Left ventricle myocardium inferior (tissue), 1 donor: ENCODE measurements at places on chromosomes 4 and X. TPM values are rescaled to one million over a fixed set of nuclear protein-coding genes. Genes with fewer than 3 reads are reported as not detected.

GRCh38 chrX:134570899-134571298 is 87.4 kb downstream of the PLAC1 start:
- peak overlapping the region; percentile 64 for H3K27ac ChIP-seq
- no peak for DNase-seq
- no peak overlapping the region for H3K4me3 ChIP-seq
- H3K4me1 ChIP-seq: peaks cover 20% of the 10 kb centered on the region
- H3K36me3 ChIP-seq: no peaks in the 10 kb centered on the region

- no peak overlapping the region for H3K27ac ChIP-seq
- H3K27me3 ChIP-seq: no peaks in the 10 kb centered on the region
- no peak overlapping the region for H3K4me3 ChIP-seq
- no peaks in the 10 kb centered on the region for H3K36me3 ChIP-seq
- H3K4me1 ChIP-seq: no peaks in the 10 kb centered on the region
Measured at GRCh38 chr4:162015090-162015489, 148.7 kb downstream of the FSTL5 start.

DNA sequence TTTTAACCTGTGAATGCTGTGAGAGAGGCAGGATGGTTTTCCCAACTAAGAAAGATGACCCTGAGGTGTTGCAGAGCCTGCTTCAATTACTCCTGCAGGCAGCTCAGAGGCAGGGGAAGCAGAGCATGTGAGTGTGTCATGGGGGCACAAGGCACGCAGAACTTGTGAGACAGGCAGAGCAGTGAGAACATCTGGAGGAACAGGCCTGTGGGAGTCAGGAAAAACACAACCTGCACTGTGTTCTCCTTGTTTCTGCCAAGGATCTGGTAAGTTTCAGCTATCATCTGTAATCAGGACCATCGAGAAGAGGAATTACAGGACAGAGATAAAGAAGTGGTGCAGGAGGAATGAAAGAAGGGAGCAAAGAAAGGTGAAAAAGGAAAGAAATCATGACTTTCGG is 741.8 kb upstream of the INTU start:
- no peaks in the 10 kb centered on the region for H3K4me1 ChIP-seq
- no peak overlapping the region for H3K27ac ChIP-seq
- no peak for DNase-seq
- H3K27me3 ChIP-seq: no peaks in the 10 kb centered on the region
- no peak overlapping the region for H3K4me3 ChIP-seq

GRCh38 chr4:114209584-114209983 is 230.1 kb upstream of the ARSJ start:
- no peak for DNase-seq
- no peaks in the 10 kb centered on the region for H3K27me3 ChIP-seq
- no peaks in the 10 kb centered on the region for H3K36me3 ChIP-seq
- no peaks in the 10 kb centered on the region for H3K4me1 ChIP-seq
- no peak overlapping the region for H3K4me3 ChIP-seq

- no peaks in the 10 kb centered on the region for H3K4me1 ChIP-seq
- no peaks in the 10 kb centered on the region for H3K27me3 ChIP-seq
- no peak for DNase-seq
- H3K36me3 ChIP-seq: no peaks in the 10 kb centered on the region
- no peak overlapping the region for H3K27ac ChIP-seq
Measured at GRCh38 chr4:107546638-107547037, 173.4 kb downstream of the PAPSS1 start.

GRCh38 chr4:187181054-187181453 is 457.4 kb upstream of the FAT1 start:
- H3K4me3 ChIP-seq: no peak overlapping the region
- no peaks in the 10 kb centered on the region for H3K36me3 ChIP-seq
- DNase-seq: no peak
- peaks cover 7% of the 10 kb centered on the region for H3K27me3 ChIP-seq
- no peaks in the 10 kb centered on the region for H3K4me1 ChIP-seq
- H3K27ac ChIP-seq: no peak overlapping the region

DNA sequence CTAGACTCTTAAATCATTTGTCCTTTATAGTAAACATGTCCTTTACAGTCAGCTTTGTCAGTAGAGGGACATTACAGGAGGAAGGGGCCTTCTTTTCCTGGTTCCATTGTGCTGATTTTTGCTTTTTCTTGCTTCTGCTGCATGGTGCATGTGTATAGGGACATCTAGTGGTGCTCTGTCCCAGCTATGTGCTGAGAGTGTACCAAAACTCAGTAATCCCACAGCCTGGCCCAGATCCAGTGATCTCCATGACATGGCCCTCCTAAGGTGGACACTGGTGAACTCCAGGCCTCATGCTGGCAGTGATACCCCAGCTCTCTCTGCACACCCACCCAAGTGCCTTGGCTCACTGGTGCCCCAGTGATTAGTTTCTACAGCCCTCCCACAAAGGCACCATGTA is 45.2 kb downstream of the MAGEB17 start:
- H3K36me3 ChIP-seq: no peaks in the 10 kb centered on the region
- no peaks in the 10 kb centered on the region for H3K27me3 ChIP-seq
- no peak for DNase-seq

- H3K36me3 ChIP-seq: no peaks in the 10 kb centered on the region
- peak; percentile 67 for DNase-seq
- H3K4me1 ChIP-seq: peaks cover 49% of the 10 kb centered on the region
- no peaks in the 10 kb centered on the region for H3K27me3 ChIP-seq
- peak overlapping the region; percentile 99 for H3K27ac ChIP-seq
Measured at GRCh38 chr4:145936997-145937901, 1.4 kb downstream of the ZNF827 start.

DNA sequence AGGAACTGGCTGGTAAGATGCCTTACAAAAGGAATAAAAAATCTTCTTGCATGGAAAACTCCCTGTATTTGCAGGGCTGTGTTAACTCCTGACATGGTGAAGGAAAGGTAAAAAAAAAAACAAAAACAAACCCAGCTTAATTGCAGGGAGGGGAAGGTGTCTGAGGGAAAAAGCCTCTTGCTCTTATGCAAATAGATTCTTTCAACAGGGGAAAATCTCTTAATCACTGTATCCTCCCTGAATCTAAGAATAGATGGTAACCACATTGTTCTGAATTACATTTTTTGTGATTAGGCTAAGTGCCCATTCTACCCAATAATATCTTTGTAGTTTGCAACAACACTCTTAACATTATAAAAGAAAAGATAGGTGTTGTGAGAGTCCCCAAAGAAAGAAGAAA is 172.6 kb downstream of the RBM46 start:
- H3K36me3 ChIP-seq: no peaks in the 10 kb centered on the region
- H3K4me1 ChIP-seq: peaks cover 6% of the 10 kb centered on the region
- no peak overlapping the region for H3K4me3 ChIP-seq
- H3K27me3 ChIP-seq: no peaks in the 10 kb centered on the region
- no peak for DNase-seq

GRCh38 chr4:91243132-91243531 is 1060.6 kb upstream of the GRID2 start:
- peak; percentile 42 for DNase-seq
- no peaks in the 10 kb centered on the region for H3K36me3 ChIP-seq
- peak overlapping the region; percentile 45 for H3K27ac ChIP-seq
- no peaks in the 10 kb centered on the region for H3K27me3 ChIP-seq
- H3K4me3 ChIP-seq: no peak overlapping the region

DNA sequence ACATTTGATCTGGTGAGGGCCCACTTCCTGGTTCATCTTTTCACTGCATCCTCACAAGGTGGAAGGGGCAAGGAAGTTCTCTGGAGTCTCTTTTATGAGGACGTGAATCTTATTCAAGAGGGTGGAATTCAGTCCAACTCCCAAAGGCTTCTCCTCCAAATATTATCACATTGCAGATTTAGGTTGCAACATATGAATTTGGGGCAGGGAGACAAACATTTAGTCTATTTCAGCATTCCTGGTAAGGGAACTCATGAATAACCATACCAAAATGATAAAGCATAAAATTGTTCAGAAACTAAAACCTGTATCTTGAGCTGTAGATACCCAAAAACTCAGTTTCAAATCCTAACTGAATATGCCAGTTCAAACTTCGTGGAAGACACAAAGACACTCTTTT is 246.8 kb downstream of the QDPR start:
- no peaks in the 10 kb centered on the region for H3K36me3 ChIP-seq
- H3K27me3 ChIP-seq: no peaks in the 10 kb centered on the region
- H3K4me1 ChIP-seq: no peaks in the 10 kb centered on the region
- no peak overlapping the region for H3K27ac ChIP-seq

GRCh38 chr4:116724249-116724648 is 361.1 kb downstream of the TRAM1L1 start:
- no peak overlapping the region for H3K4me3 ChIP-seq
- H3K4me1 ChIP-seq: no peaks in the 10 kb centered on the region
- H3K36me3 ChIP-seq: no peaks in the 10 kb centered on the region
- no peak overlapping the region for H3K27ac ChIP-seq
- no peaks in the 10 kb centered on the region for H3K27me3 ChIP-seq
- DNase-seq: no peak

GRCh38 chrX:38612281-38612680 is 50.9 kb downstream of the TSPAN7 start:
- peaks cover 6% of the 10 kb centered on the region for H3K4me1 ChIP-seq
- no peaks in the 10 kb centered on the region for H3K27me3 ChIP-seq
- DNase-seq: no peak
- no peak overlapping the region for H3K27ac ChIP-seq

DNA sequence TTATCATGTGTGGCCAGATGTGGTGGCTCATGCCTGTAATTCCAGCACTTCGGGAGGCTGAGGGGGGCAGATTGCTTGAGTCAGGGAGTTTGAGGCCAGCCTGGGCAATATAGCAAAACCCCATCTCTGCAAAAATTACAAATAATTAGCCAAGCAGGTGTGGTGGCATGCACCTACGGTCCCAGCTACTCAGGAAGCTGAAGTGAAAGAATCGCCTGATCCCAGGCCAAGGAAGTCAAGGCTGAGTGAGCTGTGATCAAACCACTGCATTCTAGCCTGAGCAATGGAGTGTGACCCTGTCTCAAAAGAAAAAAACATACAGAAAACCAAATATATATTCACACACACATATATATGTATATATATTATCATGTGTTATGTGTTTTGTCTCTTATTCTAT is 15.0 kb downstream of the APELA start:
- H3K36me3 ChIP-seq: no peaks in the 10 kb centered on the region
- DNase-seq: no peak
- no peaks in the 10 kb centered on the region for H3K4me1 ChIP-seq
- H3K27ac ChIP-seq: no peak overlapping the region
- no peak overlapping the region for H3K4me3 ChIP-seq
- H3K27me3 ChIP-seq: peaks cover 5% of the 10 kb centered on the region

DNA sequence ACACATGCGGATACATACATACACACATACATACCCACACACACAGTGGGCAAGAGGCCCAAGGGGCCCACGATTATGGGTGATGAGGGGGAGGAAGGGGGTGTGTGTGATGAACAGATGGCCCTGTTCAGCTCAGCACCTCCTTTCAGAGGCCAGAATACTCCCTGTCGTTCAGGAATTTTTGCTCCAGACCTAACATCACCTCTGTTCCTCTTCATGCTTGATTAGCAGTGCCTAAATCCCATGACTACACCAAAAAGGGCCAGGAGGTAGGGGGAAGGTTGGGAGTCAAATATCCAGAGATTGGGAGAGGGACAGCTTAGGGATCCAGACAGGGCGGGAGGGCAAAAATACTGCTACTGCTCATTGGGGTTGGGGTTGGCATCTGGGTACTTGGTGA is 42.7 kb downstream of the SMC1A start:
- H3K36me3 ChIP-seq: peaks cover 63% of the 10 kb centered on the region
- no peak for DNase-seq
- H3K4me3 ChIP-seq: no peak overlapping the region
- H3K4me1 ChIP-seq: no peaks in the 10 kb centered on the region
- no peak overlapping the region for H3K27ac ChIP-seq

GRCh38 chr4:20938204-20938603 is 237.9 kb downstream of the PACRGL start:
- H3K36me3 ChIP-seq: no peaks in the 10 kb centered on the region
- H3K27me3 ChIP-seq: no peaks in the 10 kb centered on the region
- H3K27ac ChIP-seq: no peak overlapping the region
- H3K4me1 ChIP-seq: no peaks in the 10 kb centered on the region

DNA sequence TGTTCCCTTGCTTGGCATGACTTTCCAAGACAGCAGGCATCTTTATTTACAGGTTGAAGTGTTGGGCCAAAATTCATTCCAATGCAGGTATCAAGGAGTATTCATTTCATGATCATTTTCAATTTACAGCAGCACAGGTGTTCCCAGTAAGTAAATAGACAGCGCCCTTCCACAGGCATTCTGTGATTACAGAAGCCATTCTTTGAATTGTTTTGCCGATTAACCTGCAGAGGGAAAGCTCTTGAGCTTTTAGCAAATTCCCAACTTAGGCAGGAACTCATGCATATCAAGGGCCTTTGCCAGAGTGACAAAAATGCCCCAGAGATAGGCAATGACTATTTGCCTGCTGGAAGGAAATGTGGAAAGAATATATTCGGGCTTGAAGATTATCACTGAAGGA is 6.8 kb downstream of the TXK start:
- H3K4me1 ChIP-seq: peaks cover 50% of the 10 kb centered on the region
- no peak overlapping the region for H3K27ac ChIP-seq
- peak overlapping the region; percentile 47 for H3K4me3 ChIP-seq
- H3K36me3 ChIP-seq: no peaks in the 10 kb centered on the region

GRCh38 chr4:127217586-127218229 is 415.0 kb upstream of the INTU start:
- H3K27me3 ChIP-seq: no peaks in the 10 kb centered on the region
- H3K27ac ChIP-seq: no peak overlapping the region
- peaks cover 1% of the 10 kb centered on the region for H3K4me1 ChIP-seq
- no peak overlapping the region for H3K4me3 ChIP-seq

DNA sequence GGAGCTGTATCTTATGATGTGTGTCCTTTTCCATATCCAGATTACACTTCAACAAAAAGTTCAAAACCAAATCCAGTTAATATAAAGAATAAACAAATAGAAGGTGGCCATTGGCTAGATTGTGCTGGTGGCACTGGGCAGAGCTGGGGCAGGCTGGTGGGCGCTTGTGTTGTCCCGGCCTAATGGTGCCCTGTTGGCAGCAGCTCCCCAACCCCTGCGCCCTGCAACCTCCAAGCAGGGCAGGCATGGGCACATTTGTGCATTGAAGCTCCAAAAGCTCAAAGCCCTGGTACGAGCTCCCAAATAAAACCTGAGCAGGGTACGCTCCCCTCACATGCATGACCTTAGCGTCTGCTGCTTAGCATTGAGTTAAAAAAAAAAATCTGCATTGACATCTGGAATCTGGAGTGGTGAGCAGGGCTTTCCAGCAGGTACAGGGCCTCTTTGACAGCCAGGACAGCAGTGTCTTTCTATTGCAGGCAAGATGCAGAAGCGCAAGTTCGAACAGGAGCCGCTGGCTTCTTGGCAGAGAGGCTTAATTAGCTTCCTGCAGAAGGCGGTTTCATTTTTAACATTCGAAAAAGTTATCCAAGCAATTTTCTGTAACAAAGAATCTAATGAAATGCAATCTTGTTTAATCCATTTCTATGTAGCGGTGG is 25.9 kb upstream of the NYX start:
- H3K36me3 ChIP-seq: no peaks in the 10 kb centered on the region
- no peaks in the 10 kb centered on the region for H3K4me1 ChIP-seq
- H3K4me3 ChIP-seq: peak overlapping the region; percentile 49
- no peak overlapping the region for H3K27ac ChIP-seq

Gene SNCA
- 7.0 TPM for total RNA-seq

Gene NAP1L2
- total RNA-seq: 8.4 TPM

Gene FAM149A
- 12.2 TPM for total RNA-seq

Gene GYG2
- 0.66 TPM for total RNA-seq

Gene CXXC4
- total RNA-seq: 4.5 TPM

Gene FANCB
- total RNA-seq: 0.66 TPM

Gene IQCM
- total RNA-seq: not detected

Gene CNGA1
- total RNA-seq: not detected

Gene CDX4
- not detected for total RNA-seq
